ENCODE measurements at places on chromosomes 3 and 15. TPM values are rescaled to one million over a fixed set of nuclear protein-coding genes. Genes with fewer than 3 reads are reported as not detected.
A peak's percentile ranks its signal among the peaks of the same experiment; 100 is the strongest.

Gene PML
- 119 TPM for total RNA-seq

DNA sequence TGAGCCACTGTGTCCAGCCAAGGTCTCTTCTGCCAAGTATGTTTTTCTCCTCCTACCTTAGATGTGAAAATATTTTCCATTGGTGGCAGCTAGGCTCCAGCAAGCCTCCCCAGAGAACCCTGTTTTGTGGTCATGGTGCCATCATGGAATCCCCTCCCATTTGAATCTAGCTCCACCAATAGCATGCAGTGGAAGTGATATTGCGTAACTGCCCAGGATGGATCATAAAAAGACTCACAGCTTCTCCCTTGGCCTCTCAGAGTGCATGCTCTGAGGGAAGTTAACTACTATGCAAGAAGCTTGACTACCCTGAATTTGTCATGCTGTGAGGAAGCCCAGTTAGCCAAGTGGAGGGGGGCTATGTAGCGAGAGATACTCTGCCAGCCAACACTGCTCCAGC, 27.5 kb downstream of the CRYGS start:
- H3K4me3 ChIP-seq = no peak overlapping the region
- DNase-seq = no peak

- no peak overlapping the region for H3K4me3 ChIP-seq
- no peaks in the 10 kb centered on the region for H3K36me3 ChIP-seq
- no peak overlapping the region for H3K27ac ChIP-seq
Observed at GRCh38 chr15:31035610-31036009, 44.2 kb upstream of the MTMR10 start.

Gene AMOTL2
- total RNA-seq = 150 TPM

GRCh38 chr3:71103430-71103921, 480.1 kb downstream of the FOXP1 start:
- H3K36me3 ChIP-seq = no peaks in the 10 kb centered on the region
- peak overlapping the region; percentile 98 for H3K27ac ChIP-seq
- no peak overlapping the region for H3K4me3 ChIP-seq
- H3K4me1 ChIP-seq = peaks cover 67% of the 10 kb centered on the region
- H3K27me3 ChIP-seq = no peaks in the 10 kb centered on the region

Gene IL5RA
- total RNA-seq = not detected

- H3K27ac ChIP-seq = no peak overlapping the region
- peaks cover 35% of the 10 kb centered on the region for H3K27me3 ChIP-seq
- H3K4me3 ChIP-seq = no peak overlapping the region
- H3K4me1 ChIP-seq = peaks cover 7% of the 10 kb centered on the region
Observed at GRCh38 chr15:89494941-89495637, 1.3 kb downstream of the RHCG start.

- H3K4me1 ChIP-seq = peaks cover 5% of the 10 kb centered on the region
- no peak overlapping the region for H3K27ac ChIP-seq
- no peaks in the 10 kb centered on the region for H3K36me3 ChIP-seq
- DNase-seq = no peak
- no peak overlapping the region for H3K4me3 ChIP-seq
Observed at GRCh38 chr3:182198345-182198744, 486.6 kb downstream of the SOX2 start.

DNA sequence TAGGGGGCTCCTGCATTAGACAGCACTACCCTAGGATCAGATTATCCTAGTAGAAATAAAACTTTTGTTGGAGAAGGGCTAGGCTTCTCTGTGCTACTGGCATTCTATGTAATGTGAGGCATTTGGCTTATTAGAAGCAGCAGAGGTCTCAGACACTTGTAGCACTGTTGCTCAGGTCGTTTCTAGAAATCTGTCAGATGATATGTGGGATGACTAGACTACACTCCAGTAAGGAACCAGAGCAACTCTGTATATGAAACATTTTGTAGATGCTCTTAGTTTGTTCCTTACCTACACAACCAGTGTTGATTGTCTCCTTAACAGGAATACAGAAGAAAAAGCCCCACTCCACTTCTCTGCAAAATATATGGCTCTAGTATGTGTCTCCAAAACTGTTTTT, 21.9 kb upstream of the FBXL22 start:
- no peaks in the 10 kb centered on the region for H3K27me3 ChIP-seq
- peaks cover 18% of the 10 kb centered on the region for H3K36me3 ChIP-seq
- no peak for DNase-seq

Gene HIGD2B
- not detected for total RNA-seq

DNA sequence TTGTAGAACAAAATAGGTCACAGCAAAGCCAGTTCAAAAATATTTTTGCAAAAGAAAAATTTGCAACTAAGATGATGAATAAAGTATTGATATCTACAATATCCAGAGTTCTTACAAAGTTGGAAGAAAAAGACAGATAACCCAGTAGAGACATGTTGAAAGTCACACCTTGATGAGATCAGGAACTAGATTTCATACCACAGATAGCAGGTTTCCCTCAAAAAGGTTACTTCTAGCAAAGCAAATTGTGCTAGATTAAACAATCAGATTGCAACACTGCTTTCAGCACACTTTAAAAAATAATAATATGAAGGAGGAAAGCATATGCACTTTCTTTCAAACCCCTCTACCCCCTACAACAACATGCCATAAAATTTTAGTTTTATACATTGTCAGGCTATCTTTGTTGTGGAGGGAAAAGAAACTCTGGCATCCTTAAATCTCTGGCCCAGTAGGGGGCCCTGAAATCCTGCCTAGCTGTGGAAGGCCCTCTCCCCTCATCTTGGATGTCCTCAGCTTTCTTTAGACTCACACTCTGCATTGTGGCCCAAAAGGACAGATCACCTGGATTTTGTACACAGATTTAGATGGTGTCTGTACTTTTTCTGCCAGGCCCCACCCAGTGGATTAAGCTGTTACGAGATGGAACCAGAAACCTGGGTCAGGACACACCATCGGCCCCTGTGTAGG, 50.9 kb downstream of the CCR3 start:
- no peak overlapping the region for H3K27ac ChIP-seq
- no peaks in the 10 kb centered on the region for H3K36me3 ChIP-seq
- H3K4me3 ChIP-seq = no peak overlapping the region
- H3K27me3 ChIP-seq = no peaks in the 10 kb centered on the region
- no peak for DNase-seq

- H3K27me3 ChIP-seq = no peaks in the 10 kb centered on the region
- H3K4me1 ChIP-seq = no peaks in the 10 kb centered on the region
- no peak overlapping the region for H3K4me3 ChIP-seq
- H3K27ac ChIP-seq = no peak overlapping the region
- H3K36me3 ChIP-seq = no peaks in the 10 kb centered on the region
- DNase-seq = no peak
Observed at GRCh38 chr15:66270932-66271331, 17.4 kb upstream of the MEGF11 start.

GRCh38 chr3:123568034-123568433, 16.8 kb downstream of the HACD2 start:
- H3K27ac ChIP-seq = no peak overlapping the region
- no peaks in the 10 kb centered on the region for H3K36me3 ChIP-seq
- H3K27me3 ChIP-seq = no peaks in the 10 kb centered on the region
- H3K4me3 ChIP-seq = no peak overlapping the region
- DNase-seq = no peak
- no peaks in the 10 kb centered on the region for H3K4me1 ChIP-seq

DNA sequence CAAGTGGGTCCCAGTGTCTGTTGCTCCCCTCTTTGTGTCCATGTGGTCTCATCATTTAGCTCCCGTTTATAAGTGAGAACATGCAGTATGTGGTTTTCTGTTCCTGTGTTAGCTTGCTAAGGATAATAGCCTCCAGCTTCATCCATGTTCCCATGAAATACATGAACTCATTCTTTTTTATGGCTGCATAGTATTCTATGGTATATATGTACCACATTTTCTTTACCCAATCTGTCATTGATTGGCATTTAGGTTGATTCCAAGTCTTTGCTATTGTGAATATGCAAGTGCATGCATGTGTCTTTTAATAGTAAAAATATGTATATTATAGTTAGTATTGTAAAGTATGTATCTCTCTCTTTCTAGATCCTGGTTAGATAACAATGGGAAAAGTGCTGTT, 53.9 kb downstream of the TCAIM start:
- no peak for DNase-seq
- H3K4me1 ChIP-seq = no peaks in the 10 kb centered on the region
- no peaks in the 10 kb centered on the region for H3K36me3 ChIP-seq
- no peak overlapping the region for H3K27ac ChIP-seq
- no peaks in the 10 kb centered on the region for H3K27me3 ChIP-seq
- H3K4me3 ChIP-seq = no peak overlapping the region

Gene HESX1
- 0.67 TPM for total RNA-seq

Gene UBAP1L
- 1.9 TPM for total RNA-seq

GRCh38 chr15:50854601-50855490, 53.6 kb upstream of the AP4E1 start:
- H3K4me1 ChIP-seq = no peaks in the 10 kb centered on the region
- no peaks in the 10 kb centered on the region for H3K36me3 ChIP-seq
- H3K27ac ChIP-seq = no peak overlapping the region
- no peak for DNase-seq
- H3K4me3 ChIP-seq = no peak overlapping the region

DNA sequence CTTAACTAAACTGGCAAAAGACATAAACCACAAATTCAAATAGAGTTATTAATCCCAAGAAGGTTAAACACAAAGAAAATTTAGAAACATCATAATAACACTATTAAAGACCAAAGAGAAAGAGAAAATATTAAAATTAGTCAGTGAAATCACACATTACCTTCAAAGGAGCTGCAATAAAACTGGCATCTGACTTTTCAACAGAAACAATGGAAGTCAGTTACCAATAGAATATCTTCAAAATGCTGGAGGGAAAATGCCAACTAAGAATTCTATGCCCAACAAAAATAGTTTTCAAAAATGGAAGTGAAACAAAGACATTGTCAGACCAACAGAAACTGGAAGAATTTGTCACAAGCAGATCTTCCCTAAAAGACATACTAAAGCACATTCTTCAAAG, 68.7 kb upstream of the RNF7 start:
- no peaks in the 10 kb centered on the region for H3K4me1 ChIP-seq
- no peaks in the 10 kb centered on the region for H3K27me3 ChIP-seq
- H3K36me3 ChIP-seq = no peaks in the 10 kb centered on the region
- H3K27ac ChIP-seq = no peak overlapping the region
- H3K4me3 ChIP-seq = no peak overlapping the region

- H3K36me3 ChIP-seq = no peaks in the 10 kb centered on the region
- no peaks in the 10 kb centered on the region for H3K4me1 ChIP-seq
- no peak overlapping the region for H3K4me3 ChIP-seq
- peaks cover 15% of the 10 kb centered on the region for H3K27me3 ChIP-seq
- H3K27ac ChIP-seq = no peak overlapping the region
Observed at GRCh38 chr3:52783211-52783555, 5.8 kb downstream of the ITIH1 start.

Gene CAPN3
- total RNA-seq = 0.38 TPM

DNA sequence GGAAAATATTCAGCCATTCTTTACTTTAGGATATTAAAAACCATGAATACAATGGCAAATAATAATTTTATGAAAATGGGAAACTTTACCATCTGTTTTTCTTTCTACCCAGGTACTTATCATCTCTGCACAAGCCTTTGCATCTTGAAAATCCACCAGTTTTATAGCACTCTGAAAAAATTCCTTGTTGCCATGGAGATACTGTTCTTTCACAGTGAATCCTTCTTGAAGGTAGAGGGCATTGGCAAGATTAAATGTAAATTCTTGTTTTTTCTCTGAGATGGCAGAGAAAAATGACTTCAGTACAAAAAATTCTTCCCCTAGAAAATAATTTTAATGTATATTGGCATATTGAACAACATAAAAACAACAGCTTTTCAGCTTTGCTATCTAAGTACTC, 6.9 kb downstream of the SERPINI2 start:
- no peaks in the 10 kb centered on the region for H3K27me3 ChIP-seq
- no peak for DNase-seq
- H3K27ac ChIP-seq = no peak overlapping the region

Gene CAMK2N2
- 2.6 TPM for total RNA-seq

GRCh38 chr15:27438403-27439375, 467.7 kb downstream of the GABRG3 start:
- H3K27ac ChIP-seq = no peak overlapping the region
- DNase-seq = peak; percentile 16
- no peaks in the 10 kb centered on the region for H3K36me3 ChIP-seq
- no peaks in the 10 kb centered on the region for H3K27me3 ChIP-seq

- H3K27ac ChIP-seq = peak overlapping the region; percentile 80
- H3K36me3 ChIP-seq = no peaks in the 10 kb centered on the region
- peak; percentile 93 for DNase-seq
- H3K4me3 ChIP-seq = no peak overlapping the region
Observed at GRCh38 chr3:114498539-114499370, 204.9 kb downstream of the TIGIT start.

GRCh38 chr3:46538803-46539442, 27.2 kb downstream of the LRRC2 start:
- peaks cover 13% of the 10 kb centered on the region for H3K4me1 ChIP-seq
- peak; percentile 49 for DNase-seq
- no peaks in the 10 kb centered on the region for H3K36me3 ChIP-seq
- H3K27me3 ChIP-seq = no peaks in the 10 kb centered on the region
- no peak overlapping the region for H3K4me3 ChIP-seq

DNA sequence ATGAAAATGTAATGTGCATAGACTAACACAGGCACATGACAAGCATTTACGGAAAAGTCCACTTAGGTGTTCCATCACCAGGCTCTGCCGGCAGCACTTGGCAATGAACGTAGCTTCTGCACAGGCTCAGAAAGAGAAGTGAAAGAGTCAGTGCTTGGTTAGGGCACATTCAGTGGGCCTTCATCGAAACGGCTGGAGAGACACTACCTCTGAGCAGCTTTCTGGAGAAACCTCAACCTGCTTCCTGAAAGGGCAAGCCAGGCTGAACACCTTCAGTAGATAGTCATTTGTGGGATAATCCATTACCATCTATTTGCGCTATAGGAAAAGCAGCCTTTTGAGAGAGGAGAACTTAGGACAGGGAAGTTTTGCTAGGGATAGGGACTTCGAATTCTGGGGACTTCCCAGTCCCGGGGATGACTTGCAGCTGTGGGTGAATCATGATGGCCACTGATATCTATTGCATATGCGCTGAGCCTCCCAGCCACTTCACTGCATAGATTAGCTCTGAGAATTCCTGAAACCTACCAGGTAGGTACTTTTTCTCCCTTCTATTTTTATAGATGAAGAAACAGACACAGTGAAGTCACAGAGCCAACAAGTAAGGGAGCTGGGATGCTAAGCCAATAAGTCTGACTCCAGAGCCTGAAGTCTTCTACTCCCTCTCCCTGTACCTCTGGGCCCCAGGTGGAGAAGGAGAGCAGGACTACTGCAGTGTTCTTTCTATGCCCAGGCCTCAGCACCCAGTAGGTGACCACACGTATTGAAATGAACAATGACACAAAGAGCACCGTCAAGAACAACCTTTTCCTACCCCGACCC, 4.2 kb upstream of the SH2D7 start:
- no peak overlapping the region for H3K4me3 ChIP-seq
- H3K36me3 ChIP-seq = no peaks in the 10 kb centered on the region
- peaks cover 4% of the 10 kb centered on the region for H3K4me1 ChIP-seq
- no peaks in the 10 kb centered on the region for H3K27me3 ChIP-seq
- DNase-seq = no peak

Gene COMMD2
- 44.8 TPM for total RNA-seq

Gene SLC27A2
- not detected for total RNA-seq

Gene C15orf62
- 0.19 TPM for total RNA-seq

Gene ZNF860
- total RNA-seq = 3.7 TPM

All from astrocyte (in vitro differentiated cells and primary cell).